Islet precursor cell (in vitro differentiated cells): ENCODE measurements at places on chromosomes 5 and 9.
A peak's percentile ranks its signal among the peaks of the same experiment; 100 is the strongest.

GRCh38 chr5:31847354-31847753, 208.4 kb downstream of the PDZD2 start:
- DNase-seq: no peak

GRCh38 chr9:135228983-135229625, 141.6 kb downstream of the OLFM1 start:
- no peak for DNase-seq

DNA sequence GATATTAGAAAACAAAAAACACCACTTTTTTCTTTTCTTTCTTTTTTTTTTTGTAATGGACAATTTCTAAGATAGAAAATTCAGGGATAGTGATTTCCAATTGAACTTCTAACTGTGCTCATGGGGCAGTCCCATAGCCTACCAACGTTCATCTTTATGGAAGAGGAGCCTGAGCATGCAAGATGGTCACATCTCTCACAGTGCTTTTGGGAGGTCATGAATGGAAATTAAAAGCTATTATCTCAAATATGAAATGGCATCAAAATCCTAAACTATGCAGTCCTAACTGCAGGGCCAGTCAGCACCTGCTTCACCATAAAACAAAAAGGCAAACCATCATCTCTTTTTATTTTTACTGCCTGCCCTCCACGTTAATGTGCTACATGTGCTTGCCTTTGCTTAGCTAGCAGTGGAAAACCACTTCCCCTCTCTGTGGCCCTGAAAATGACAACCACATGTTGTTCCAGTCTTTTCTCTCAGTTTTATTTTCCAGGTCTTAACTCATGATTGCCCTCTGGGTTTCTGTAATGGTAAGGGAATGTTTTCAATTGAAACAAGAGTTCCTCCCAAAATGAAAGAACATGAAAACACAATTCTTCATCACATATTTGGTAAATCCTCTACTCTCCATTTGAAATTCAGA, 16.7 kb downstream of the IFNB1 start:
- DNase-seq: no peak

- no peak for DNase-seq
Measured at GRCh38 chr9:125125523-125125922, 17.8 kb downstream of the SCAI start.

DNA sequence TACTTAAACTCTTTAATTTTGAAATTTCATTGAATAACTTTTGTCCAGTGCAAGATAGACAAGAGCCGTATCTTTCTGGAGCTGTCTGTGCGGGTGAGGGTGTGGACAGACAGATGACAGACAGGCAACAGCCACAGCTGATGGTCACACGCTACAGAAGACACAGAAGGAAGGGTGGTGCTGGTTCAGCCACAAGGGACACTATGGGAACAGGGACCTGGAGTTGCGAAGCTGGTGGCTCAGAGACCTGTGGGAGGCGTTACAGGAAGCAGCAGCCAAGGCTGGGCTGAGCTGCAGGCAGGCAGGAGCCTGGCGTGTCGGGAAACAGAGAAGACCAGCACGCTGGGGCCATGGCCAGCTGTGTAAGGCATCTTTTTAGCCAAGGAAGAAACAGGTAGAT, 104.4 kb downstream of the WNK2 start:
- peak; percentile 65 for DNase-seq

GRCh38 chr5:175842951-175843793, 28.2 kb upstream of the CPLX2 start:
- peak; percentile 99 for DNase-seq

GRCh38 chr9:134568116-134568515, 73.5 kb upstream of the COL5A1 start:
- DNase-seq: peak; percentile 46

DNA sequence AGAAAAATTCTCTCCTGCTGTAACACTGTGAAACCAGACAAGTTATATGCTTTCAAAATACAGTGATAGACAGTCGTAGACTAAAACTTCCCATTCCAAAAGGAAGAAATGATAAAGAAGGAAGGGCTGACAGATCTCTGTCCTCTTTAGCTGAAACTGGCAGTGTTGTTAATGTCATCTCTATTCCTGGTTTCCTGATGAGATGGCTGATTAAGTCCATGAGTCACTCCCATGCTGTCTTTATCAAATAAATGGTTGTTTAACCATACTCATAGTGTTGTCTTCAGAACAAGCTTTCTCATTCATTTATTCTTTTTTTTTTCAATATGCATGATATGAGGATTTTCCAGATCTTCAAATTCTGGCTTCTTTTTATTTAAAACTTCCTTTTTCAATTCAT, 952.2 kb upstream of the WWC1 start:
- DNase-seq: no peak

- DNase-seq: peak; percentile 37
Measured at GRCh38 chr5:132026516-132027008, 15.1 kb upstream of the ACSL6 start.

DNA sequence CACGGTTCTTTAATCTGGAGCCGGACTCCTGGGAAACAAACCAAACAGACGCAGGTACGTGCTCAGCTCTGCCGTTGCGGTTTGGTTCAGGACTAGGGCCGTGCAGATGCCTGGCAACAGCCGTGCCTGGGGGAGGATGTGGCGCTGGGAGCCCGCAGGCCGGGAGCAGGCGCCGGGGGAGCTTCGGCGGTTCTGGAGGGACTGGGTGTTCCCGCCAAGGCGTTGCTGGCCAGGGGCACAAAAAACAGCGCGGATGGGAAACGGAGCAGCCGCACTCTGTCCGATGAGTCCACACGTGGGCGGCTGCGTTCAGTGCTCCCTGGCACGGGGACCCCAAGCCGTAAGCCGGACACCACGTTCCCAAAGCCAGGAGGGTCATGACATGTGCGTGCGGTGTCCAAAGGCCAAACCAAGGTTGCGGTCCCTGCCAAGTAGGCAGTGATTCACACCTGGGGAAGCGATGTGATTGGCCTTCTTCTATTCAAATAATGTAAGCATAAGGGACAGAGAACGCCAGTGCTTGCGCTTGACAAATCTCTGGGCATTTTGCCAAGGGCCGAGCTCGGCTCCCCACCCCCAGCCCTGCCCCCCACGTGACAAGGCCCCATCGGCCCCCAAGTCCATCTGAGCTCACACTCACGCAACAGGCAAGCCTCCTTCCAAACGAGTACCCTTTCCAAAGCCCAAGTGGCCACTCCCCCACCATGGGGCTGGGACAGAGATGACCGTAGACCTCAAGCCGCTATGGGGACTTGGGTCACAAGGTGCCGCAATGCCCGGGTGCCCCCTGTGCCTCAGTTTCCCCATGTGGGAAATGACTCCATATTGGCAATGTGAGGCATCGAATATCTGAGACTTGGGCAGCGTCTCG, 49.7 kb upstream of the NKD2 start:
- peak; percentile 50 for DNase-seq

DNA sequence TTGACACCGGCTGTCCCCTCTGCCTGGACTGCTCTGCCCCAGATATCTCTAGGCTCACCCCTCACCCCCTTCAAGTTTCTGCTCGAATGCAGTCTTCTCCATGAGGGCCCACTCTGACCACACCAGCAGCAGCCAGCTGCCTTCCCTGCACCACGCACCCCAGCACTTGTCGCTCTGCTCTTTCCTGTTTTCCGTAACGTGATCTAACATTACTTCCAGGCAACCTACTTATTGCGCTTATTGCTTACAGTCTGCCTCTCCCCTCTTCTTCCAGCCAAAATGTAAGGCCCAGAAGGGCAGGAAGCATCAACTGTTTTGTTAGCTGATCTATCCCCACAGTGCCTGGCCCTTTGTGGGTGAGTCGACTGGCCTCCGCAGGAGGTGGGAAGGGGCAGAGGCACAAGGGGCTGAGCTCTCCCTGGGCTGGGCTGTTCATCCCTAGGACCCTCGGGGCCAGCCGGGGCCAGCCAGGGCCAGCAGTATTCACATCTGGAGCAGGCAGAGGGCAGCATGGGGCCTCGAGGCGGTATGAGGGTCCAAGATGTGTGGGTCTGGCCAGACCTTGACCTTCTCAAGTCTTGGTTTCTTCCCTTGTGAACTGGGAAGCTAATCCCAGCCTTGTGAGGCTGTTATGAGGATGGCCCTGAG, 11.6 kb upstream of the DBN1 start:
- DNase-seq: no peak

DNA sequence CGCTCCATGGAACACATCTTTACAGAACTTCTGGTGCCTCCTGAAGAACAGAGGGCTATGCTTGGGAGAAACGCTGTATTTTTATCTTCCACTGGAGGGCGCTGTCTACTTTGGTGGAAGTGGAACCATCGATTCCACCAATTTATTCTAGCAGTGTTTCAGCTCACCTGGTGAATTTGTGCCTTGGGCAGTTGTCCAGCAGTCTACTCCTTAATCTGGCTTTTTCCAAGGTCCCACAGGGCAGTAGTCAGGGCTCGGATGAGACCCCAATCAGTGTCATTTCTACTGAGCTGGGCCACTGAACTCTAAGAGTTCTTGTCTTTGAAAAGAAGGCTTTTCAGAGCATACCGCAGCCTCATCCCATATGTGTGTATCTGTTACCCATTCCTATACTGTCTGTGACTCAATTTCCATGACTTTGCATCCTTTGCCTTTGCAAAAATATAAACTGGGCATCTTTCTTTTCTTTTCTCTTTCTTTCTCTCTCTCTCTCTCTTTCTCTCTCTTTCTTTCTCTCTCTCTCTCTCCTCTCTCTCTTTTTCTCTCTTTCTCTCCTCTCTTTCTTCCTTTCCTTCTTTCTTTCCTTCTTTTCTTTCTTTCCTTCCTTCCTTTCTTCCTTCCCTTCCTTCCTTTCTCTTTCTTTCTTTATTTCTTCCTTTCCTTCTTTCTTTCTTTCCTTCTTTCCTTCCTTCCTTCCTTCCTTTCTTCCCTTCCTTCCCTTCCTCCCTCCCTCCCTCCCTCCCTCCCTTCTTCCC, 138.4 kb upstream of the ZNF618 start:
- peak; percentile 73 for DNase-seq

DNA sequence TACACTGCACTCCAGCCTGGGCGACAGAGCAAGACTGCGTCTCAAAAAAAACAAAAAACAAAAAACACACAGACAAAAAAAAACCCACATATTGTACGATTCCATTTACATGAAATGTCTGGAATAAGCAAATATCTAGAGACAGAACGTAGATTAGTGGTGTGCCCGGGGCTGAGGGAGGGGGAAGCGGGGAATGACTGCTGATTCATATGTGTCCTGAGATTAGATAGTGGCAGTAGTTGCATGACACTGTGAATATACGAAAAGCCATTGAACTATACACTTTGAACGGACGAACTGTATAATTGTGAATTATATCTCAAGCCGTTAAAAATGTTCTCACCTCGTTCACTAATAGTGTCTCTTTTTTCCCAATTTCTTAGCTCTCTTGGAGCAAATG, 23.9 kb downstream of the FGF1 start:
- DNase-seq: peak; percentile 44

- no peak for DNase-seq
Measured at GRCh38 chr9:30116673-30117217, 2267.7 kb upstream of the ACO1 start.

DNA sequence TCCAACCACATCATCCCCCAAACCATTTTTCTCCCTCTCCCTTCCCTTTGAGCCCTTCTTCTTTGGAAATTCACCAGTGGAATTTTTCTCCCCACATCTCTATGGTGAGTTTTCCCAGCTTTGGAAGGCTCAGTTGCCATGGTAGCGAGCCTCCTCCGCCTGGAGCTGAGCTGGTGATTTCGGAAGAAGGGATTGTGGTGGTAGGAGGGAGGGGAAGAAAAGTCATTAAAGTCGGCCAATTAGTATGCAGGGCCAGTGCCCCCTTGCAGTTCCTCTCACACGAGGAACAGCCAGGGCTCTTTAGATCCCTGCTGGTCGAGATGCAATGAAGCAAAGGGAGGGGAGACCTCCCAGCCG, 322.0 kb downstream of the NTRK2 start:
- no peak for DNase-seq

GRCh38 chr5:170269579-170269978, 28.0 kb downstream of the LCP2 start:
- DNase-seq: peak; percentile 9

GRCh38 chr9:106758911-106759310, 104.1 kb upstream of the ZNF462 start:
- no peak for DNase-seq

DNA sequence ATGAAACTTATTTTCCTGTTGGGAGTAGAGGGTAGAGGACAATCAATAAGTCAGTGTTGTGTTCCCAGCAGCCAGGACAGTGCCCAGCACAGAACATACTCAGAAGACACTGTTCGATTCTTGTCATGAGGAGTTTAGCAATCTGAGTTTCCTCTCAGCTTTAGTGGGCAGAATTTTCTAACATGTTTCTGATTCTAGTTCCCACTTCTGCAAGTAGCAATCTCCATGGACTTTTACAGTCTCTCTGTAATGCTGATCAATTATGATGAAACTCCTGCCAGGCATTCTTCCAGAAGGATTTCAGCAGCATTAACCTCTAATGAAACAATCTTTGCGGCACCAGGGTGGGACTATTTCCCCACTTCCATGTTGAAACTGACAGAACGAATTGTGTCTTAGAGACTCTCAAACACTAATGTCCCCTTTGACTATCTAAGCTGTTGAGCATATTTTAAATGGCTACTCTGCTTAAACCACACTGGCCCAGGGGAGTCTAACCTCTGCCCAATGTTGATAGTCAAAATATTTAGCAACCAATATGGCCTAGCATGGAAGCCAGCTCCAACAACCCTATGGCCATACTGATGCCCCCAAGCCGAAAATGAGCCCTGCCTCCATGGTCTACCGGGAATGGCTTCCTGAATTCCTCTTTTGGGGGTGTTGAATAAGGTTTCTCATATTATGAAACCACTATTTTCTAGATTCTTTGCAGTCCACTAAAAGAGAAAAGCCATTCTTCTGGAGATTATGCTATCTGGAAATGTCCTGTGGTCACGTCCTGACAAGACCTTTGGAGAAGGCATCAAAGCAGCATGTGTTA, 484.3 kb downstream of the BNC2 start:
- peak; percentile 30 for DNase-seq

- DNase-seq: no peak
Measured at GRCh38 chr5:179121667-179122111, 61.5 kb downstream of the ZNF354C start.

DNA sequence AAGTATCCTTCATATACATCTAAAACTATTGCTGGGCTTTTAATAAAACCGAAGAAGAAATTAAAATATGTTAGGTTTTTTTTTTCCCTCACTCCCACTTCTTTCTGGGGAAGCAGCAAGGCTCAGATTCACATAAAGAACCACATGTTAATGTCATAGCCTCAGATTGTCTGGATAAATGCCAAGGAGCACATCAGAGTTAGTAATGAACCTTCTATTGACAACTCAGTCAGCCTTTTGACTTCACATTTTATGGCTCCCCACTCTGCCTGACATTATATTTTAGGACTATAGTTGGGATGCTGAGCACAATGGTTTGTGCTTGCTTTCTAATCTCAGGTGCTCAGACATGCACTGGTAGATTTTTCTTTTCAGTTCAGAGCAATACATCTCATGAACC, 21.8 kb downstream of the DMAC1 start:
- no peak for DNase-seq

DNA sequence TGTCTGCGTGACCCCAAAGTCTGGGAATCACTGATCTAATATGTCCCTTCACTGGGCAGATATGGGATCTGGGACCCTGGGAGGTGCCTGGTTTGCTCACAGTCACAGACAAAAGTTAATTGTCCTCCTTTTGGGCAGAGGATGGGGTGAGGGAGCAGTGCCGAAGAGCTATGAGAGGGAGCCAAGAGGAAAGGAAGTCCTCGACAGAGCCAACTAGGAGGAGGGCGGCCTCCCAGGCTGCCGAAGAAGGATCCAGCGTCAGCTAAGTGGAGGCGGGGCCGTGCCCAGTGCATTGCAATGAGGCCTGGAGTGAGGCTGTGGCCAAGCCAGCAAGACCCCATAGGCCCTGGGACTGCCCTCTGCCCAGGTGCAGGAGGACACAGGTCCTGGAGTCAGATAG, 11.4 kb downstream of the AIF1L start:
- DNase-seq: no peak

- no peak for DNase-seq
Measured at GRCh38 chr5:1380910-1381309, 36.0 kb upstream of the CLPTM1L start.

- DNase-seq: no peak
Measured at GRCh38 chr5:15798006-15798405, 298.0 kb downstream of the FBXL7 start.
